Panc1 (cell line): ENCODE measurements at places on chromosomes 12 and 14.

- DNase-seq = no peak
These were observed 113.5 kb downstream of the TMTC2 start for GRCh38 chr12:82800185-82800584.

- DNase-seq = no peak
These were observed 39.7 kb upstream of the FICD start for GRCh38 chr12:108475396-108475795.

DNA sequence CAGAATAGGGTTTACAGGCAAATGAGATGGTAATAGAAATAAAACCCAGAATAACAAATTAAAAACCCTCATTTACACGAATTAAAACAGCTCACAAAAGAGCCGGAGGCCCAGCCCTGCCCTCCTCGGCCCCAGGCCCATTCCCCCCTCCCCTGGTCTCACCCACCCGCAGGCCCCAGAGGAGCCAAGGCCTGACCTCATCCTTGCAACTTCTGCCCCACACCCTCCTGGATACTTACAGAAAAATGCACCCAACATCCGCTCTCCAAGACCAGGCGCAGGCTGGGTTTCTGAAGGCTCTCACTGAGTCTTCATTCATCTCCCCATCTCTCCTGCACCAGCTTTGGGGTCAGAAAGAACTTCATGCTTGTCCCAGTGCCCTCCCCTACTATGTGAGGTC, 16.2 kb upstream of the VSX2 start:
- DNase-seq = no peak

- no peak for DNase-seq
These were observed 105.1 kb downstream of the STXBP6 start for GRCh38 chr14:24944800-24945199.

DNA sequence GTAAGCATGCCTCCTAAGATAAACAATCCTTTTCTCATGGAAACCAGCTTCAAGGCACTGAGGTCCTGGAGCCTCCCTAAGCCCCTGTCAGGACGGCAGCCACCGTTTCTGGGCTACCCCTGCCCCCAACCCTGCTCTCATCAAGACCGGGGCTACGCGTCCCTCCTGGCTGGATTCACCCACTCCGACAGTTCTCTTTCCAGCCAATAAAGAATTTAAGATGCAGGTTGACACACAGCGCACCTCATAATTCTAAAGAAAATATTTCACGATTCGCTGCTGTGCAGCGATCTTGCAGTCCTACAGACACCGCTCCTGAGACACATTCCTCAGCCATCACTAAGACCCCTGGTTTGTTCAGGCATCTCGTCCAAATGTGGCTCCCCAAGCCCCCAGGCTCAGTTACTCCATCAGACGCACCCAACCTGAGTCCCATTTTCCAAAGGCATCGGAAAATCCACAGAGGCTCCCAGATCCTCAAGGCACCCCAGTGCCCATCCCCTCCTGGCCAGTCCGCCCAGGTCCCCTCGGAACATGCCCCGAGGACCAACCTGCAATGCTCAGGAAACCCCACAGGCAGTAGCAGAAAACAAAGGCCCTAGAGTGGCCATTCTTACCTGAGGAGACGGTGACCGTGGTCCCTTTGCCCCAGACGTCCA, 336.3 kb downstream of the TMEM121 start:
- no peak for DNase-seq
